ENCODE measurements at places on chromosomes 2 and 18.

GRCh38 chr2:212448698-212449097 is 89.9 kb downstream of the ERBB4 start:
- no peak for DNase-seq

DNA sequence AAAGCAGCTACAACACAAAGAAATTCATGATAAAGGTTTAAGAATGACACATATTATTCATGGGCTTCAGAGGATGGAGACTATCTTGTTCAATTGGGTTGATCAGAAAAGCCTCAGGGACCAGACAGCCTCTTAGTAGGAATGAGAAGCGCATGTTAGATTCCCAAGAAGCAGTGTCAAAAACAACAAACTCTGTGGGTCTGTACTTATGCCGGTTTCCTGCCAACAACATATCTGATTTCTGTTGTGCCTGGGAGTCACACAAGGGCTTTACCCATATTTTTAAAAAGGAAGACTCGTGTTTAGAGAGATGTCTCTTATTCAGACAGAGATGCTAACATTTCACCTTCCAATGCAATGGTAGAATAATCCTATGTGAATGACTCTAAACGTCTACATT is 2180.6 kb upstream of the CELF4 start:
- DNase-seq: no peak

- DNase-seq: no peak
These were observed 131.5 kb downstream of the MBP start for GRCh38 chr18:77001041-77001440.

DNA sequence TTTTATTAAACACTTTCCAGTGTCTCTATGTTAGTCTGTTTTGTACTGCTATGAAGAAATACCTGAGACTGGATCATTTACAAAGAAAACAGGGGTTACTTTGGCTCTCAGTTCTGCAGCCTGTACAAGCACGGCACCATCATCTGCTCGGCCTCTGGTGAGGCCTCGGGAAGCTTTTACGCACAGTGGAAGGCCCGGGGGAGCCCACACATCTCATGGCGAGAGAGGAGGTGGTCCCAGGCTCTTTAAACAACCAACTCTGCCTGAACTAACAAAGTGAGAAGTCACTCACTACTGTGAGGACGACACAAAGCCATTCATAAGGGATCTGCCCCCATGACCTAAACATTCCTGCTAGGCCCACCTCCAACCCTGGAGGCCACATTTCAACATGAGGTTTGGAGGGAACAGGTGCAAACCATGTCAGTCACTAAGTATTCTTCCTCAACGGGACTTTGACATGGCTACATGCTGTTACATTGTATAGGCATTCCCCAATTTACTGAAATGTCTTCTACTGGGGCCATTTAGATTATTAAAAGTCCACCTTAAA is 26.1 kb downstream of the CYB5A start:
- no peak for DNase-seq

DNA sequence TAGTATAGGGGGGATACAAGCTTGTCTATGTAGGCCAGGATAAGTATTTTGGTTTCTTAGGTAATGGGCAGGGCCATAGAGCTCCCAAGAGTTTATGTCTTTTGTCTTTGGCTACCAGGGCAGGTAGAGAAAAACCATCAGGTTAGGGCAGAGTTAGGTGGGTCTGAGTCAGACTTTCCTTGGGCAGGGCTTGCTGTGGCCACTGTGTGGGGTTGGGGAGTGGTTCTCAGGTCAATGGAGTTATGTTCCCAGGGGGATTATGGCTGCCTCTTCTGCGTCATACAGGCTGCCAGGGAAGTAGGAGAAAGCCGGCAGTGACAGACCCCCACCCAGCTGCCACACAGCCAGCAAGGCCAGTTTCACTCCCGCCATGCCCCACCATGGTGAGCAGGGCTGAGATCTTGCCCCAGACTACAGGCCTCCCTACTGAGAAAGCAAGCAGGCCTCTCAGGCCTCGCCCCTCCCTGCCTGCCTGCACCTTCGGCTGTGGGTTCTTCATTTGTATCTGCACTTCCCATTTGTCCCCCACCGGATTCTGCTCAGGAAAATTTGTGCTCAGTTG is 55.5 kb downstream of the RPIA start:
- DNase-seq: no peak

DNA sequence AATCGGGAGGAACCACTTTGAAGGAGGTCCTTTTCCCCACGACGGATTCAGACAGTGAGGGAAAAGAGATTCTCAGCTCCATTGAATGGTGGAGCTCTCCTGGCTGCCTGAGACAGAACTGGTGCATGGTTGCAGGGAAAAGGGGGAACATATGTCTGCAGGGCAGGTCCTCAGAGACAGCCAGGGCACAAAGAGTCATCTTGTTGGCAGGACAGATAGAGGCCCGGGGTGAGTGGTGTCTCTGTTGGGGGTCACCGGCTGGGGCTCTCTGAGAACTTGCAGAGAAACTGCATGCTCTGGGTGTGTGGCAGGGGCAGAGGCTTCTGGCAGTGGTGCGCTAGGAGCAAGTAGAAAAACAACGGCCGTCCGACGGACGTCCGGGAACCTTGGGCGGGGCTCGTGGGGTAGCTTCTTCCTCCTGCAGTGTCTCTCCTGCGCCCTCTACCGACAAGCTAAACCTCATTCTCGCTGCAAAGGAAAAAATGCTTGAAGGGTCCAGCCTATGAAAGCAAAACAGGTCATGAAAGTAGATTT is 94.3 kb downstream of the CDCA7 start:
- DNase-seq: no peak

DNA sequence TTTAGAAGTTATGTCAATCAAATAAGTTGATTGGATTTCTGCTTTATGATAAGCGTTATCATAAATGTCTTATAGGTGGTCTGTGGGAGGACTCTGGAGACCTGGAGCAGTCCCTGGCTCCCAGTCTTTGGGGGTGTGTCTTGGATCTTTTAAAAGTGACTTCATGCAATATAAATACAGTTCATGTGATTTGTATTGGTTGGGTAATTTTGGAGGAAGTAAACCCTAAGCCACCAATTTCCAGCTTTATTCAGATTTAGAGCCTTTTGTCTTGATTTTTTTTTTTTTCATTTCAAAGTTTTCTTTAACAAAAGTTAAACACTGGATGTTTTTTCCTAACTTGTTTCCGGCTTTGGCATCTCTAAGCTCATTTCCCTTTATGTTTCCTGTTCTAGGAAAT is 68.8 kb downstream of the MAP4K4 start:
- DNase-seq: no peak

DNA sequence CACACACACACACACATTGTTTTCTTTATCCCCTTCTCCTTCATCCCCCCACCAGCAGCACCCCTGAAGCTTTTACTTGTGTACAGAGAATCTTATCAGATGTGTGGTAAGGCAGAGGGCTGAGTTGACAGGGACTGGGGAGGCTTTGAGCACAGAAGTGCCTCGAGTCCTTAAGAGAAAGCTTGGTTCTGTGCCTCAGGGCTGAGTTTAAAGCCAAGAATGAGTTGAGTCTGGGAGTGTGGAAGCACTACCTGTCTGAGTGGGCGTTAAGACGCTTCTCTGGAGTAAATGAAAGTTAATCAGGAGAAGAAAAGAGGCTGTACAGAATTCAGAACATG is 2.7 kb downstream of the ID2 start:
- DNase-seq: no peak

GRCh38 chr2:64532030-64532429 is 7.9 kb downstream of the AFTPH start:
- DNase-seq: no peak

DNA sequence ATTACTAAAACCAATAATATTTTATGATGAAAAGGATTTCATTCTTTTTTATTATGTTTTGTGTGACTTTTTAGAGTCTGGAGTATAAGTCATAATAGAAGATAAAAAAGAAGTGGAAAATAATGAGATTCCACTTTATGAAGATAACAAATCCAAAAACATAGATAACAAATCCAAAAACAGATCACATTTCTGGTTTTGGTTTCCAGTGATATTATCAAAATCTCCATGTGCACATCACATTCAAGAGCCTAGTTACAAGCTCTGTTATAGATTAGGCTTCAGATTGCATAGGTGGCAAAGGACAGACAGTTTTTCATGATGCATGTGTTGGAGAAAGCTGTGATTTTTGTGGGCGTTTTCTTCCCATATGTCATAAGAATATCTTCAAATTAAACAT is 648.2 kb downstream of the STK39 start:
- DNase-seq: no peak

GRCh38 chr2:86703704-86704361 is 16.3 kb upstream of the RMND5A start:
- no peak for DNase-seq

DNA sequence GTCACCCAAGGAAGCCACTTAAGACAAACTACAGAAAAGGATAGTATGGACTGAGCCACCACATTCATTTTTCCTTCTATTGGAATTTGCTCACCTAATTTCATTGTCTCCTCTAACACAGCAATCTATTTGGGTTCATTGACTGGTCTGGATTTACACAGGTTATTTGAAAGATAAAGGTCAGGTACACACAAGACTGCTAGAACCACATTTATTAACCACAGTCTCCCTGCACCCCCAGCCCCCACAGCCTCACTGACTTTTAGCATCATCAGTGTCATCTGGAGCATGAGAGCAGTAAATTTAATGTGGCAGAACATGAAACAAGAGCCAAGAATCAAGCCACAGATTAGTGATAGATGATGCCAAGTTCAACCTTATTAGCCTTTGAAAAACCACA is 226.9 kb upstream of the GYPC start:
- DNase-seq: no peak

GRCh38 chr2:55598056-55598795 is 19.2 kb downstream of the PPP4R3B start:
- DNase-seq: no peak

- no peak for DNase-seq
These were observed 1.1 kb upstream of the NEMP2 start for GRCh38 chr2:190535586-190535985.

DNA sequence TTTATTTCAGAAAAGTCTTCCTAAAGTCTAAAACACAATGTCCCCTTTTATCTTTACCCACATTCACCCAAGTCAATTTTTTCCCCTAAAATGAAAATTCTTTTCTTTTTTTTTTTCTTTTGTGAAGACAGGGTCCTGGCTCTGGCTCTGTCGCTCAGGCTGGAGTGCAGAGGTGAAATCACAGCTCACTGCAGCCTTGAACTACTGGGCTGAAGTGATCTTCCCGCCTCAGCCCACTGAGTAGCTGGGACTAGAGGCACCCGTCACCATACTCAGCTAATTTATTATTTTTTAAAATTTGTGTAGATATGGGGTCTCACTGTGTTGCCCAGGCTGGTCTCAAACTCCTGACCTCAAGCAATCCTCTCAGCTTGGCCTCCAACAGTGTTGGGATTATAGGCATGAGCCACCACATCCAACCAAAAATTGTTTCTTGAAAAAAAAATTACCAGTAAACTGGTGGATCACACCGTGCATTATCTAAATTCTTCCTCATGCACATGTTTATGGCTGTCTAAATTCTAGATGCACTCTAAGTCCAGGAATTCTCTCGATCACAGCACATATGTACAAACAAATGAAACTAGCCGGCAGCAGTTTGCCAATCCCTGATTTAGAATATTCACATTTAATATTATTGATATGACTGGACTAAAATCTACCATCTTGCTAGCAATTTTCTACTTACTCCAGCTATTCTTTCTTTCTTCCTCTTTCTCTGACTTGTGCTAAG is 56.8 kb downstream of the OLA1 start:
- no peak for DNase-seq

GRCh38 chr2:201049455-201049854 is 22.0 kb downstream of the HYCC2 start:
- DNase-seq: no peak

DNA sequence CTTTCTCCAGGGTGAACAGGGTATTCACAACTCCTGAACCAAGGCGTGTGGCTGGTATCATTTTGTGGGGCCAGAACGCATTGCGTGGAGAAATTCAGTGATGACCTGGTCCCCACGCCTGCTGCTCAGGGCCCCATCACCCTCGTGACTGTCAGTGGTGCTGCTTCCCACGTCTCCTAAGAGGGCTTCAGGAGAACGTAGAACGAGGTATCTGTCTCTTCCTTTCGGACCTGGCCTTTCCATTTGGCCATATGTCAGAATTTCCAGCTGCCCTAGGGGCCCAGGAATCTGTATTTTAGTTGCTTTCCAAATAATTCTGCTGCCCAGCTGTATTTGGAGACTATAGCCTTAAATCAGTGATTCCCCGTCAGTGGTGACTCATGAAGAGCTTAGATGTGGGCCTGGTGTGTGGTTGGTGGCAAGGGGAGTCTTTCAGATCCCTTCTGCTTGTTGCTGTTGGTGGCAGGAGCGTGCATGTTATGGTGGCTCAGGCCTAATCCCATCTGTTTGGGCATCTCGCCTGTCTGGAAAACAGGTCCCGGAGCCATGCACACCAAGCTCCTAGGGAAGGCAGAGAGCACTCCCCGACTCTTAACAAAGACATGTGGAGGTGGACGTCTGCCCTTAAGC is 56.4 kb downstream of the NPAS2 start:
- DNase-seq: no peak

- no peak for DNase-seq
These were observed 82.8 kb upstream of the SEC11C start for GRCh38 chr18:59056706-59057492.

GRCh38 chr2:29114946-29115609 is at the start of gene CLIP4:
TSS of gene CLIP4 (plus strand) at chr2:29115415. CDS start at chr2:29121389, 5,974 bp downstream.
- DNase-seq: no peak

GRCh38 chr18:63730773-63731172 is 28.0 kb downstream of the SERPINB11 start:
- DNase-seq: peak; percentile 43

DNA sequence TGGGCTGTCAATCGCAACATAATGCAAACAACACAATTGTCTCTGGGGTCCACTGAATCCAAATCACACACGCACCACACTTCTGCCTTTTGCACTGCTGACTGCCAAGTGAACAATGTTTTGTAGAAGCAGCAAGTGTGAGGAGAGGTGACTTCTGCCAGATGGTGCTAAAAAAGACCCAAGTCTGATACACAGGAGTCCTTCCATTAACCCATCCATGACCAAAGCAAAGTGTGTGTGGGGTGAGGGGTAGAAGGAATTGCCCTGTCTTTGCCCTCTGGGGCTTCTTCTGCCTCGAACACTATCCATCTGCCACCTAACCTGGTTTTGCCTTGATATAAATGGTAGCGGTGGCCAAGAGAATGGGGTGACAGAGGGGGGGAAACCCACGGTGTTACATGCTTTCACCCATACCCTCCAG is 50.0 kb downstream of the C2orf42 start:
- DNase-seq: no peak

GRCh38 chr2:1350111-1350510 is 63.2 kb upstream of the TPO start:
- DNase-seq: no peak

- DNase-seq: no peak
These were observed 69.8 kb downstream of the BCL2 start for GRCh38 chr18:63249771-63250170.

GRCh38 chr18:42893977-42894376 is 221.5 kb downstream of the RIT2 start:
- DNase-seq: no peak

GRCh38 chr2:31075941-31076590 is 62.2 kb downstream of the GALNT14 start:
- no peak for DNase-seq

DNA sequence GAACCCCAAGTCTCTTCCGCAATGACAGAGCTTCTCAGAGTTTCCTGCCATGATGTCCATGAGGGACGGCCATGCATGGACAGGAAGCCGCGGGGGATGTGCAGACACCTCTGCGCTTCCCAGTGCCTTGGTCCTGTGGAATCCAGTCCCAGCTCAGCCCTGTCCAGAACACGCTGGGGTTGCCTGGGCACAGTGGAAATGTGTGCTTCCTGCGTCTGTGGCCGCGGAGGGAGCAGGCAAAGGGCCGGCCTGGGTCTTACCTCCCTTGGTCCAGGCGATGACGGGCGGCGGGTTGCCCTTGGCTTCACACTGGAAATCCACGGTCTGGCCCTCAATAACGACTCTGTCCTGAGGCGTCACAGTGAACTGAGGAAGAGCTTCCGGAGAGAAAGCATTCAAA is 79.6 kb downstream of the PXDN start:
- no peak for DNase-seq
